Stimulated activated CD4-positive, alpha-beta T cell treated with anti-CD3 and anti-CD28 coated beads, Interleukin-1b, Interleukin-23, amount 100 ng/mL, for 48 hours (primary cell): ENCODE measurements at places on chromosomes 2 and 18.
A peak's percentile ranks its signal among the peaks of the same experiment; 100 is the strongest.

DNA sequence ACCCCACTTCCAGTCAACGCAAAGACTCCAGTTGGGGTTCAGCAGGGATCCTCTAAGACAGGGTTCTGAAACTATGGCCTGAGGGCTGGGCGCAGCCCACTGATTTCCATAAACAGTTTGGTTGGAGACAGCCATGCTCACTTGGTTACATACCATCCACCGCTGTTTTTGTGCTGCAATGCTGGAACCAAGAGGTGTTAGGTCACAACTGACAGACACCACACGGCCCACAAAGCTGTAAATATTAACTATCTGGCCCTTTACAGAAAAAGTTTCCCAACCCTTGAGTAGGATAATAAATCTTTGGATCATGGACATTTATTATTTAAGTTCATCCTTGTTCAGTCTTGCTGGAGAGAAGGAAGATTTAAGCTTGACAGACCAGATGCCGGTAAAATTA lies 8.4 kb upstream of the CD226 start:
- no peak for DNase-seq

GRCh38 chr2:113342650-113343049 lies 63.9 kb upstream of the PAX8 start:
- DNase-seq = no peak

GRCh38 chr2:42359304-42359964 lies 1.6 kb downstream of the COX7A2L start:
- DNase-seq = no peak

DNA sequence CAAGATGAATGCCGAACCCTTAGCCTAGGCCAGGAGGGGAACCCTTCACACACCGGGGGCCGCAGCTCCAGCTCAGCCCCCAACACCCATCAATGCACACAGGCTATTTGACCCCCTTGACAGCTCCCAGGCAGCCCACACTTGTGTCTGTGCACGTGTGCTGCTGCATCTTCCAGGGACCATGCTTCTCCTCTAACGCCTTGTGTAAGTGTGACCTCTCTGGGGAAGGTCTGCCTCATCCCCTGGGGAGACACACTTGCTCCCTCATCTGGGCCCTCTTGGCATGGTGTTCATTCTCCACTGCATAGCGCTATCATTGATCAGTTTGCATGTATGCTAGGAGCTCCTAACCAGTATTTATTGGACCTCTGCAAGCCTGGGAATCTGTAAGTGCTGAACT lies 120.0 kb upstream of the FHL2 start:
- no peak for DNase-seq

GRCh38 chr2:104840156-104840555 lies 13.8 kb upstream of the POU3F3 start:
- no peak for DNase-seq

GRCh38 chr2:231317579-231317978 lies 77.9 kb upstream of the B3GNT7 start:
- no peak for DNase-seq

- no peak for DNase-seq
These were observed 39.5 kb downstream of the TGOLN2 start for GRCh38 chr2:85288244-85288725.

DNA sequence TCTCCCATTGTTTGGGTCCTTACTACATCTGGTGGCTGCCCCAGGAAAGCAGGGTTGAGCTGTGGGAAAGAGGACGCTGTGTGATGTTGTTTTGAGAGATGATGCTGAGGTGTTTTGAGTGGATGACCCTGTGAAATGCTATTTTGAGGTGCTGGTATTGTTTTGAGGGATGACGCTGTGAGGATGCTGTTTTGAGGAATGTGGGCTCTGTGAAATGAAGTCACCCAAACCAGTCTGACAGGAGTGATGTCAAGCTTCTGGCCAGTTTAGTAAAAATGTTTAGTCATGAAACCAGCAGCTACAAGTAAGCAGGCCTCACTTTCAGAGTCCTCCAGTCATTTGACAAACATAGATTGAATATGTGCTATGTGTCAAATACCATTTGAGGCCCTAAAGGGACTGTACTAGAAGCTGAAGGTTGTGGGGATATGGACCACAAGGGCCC lies 16.1 kb upstream of the PUM2 start:
- peak; percentile 44 for DNase-seq

DNA sequence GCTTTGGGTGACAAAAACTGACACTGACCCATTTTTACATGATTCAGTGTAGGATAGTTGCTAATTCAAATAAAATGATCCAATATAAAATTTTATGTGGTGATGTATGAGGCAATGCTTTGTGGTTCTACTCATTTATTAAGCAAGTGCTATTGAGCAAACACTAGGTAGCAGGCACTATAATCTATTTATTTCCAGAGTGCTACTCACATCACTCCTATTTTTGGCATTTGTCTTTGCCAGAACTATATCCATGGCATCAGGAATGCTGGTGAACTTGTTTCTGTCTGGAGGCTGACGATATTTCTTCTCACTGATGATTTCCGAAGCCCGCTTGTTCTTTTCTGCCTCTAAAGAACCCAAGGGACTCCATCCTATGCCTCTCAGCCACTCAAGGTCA lies 84.3 kb downstream of the NEB start:
- DNase-seq = no peak

- no peak for DNase-seq
These were observed 74.2 kb downstream of the TNFRSF11A start for GRCh38 chr18:62399276-62399675.

GRCh38 chr18:8948471-8949149 lies 153.9 kb upstream of the NDUFV2 start:
- no peak for DNase-seq

DNA sequence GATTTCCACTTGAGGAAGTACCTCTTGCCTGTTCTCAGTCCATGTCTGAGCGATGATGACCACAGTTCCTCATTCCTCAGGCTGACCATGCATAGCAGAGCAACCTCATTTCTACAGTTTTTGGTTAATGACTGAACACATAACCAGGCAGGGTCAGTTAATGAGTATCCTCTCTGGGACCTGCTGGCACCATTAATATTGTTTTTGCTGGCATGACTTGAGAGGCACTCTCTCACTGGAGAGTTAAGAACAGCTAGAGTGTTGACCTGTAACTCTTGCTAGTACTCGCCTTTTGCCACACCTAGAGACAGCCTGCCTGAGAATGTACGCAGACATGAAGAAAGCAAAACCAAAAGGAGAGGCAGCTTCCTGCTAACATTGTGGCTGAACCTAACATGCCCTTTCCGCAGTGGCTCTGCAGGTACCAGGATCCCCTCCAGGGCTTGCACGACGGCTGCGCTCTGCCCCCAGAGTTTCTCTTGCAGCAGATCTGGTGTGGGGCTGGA lies 23.9 kb downstream of the PECR start:
- DNase-seq = peak; percentile 42

DNA sequence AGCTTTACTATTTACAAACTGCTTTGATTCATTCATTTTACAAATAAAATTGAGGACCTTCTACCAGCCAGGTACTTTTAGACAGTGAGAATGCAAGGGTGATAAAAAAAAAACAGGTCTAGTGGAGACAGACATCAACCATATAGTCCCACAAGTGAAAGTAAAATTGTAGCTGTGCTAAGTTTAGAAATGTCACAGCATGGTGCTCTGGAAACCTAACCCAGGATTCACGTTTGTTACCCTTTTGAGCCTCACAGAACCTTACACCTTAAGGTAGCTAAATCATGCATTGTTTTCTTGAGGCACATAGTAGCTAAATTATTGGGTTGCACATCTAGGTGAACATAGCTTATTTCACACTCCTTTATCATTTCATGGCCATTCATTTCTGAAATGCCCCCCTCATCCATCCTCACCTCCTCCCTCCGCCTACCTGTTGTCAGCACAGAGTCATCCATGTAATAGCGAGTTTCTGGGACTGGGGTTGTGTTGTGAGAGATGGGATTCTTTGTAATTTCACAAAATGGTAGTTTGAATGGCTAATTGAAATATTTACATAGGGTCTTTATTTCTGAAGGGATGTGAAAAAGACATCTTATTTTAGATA lies 7.1 kb downstream of the MTA3 start:
- no peak for DNase-seq

DNA sequence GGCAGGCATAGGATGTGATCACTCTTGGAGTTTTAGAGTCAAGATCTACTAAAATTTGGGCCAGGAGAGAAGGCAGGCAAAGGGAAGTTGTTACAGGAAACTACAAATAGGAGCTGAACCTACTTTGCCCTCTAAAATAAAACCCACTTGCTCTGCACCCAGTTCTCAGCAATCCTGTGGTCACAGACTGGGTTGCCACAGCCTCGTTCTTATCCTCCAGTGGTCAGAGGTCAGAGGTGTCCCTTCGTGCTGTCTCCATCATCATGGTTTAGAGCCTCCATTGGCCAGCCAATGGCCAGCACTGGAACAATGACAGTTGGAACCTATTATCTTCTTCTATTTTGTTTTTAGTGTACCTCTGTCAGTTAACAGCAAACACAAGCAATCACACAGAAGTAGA lies 90.7 kb upstream of the TNP1 start:
- no peak for DNase-seq

GRCh38 chr2:229857634-229858033 lies 64.2 kb downstream of the TRIP12 start:
- no peak for DNase-seq

GRCh38 chr2:71467180-71467815 lies 13.9 kb downstream of the DYSF start:
- no peak for DNase-seq

- no peak for DNase-seq
These were observed 3.6 kb upstream of the HS1BP3 start for GRCh38 chr2:20654535-20654813.

GRCh38 chr2:19711470-19712372 lies 190.1 kb downstream of the TTC32 start:
- peak; percentile 6 for DNase-seq

- no peak for DNase-seq
These were observed 89.3 kb upstream of the OTOS start for GRCh38 chr2:240229603-240230235.

DNA sequence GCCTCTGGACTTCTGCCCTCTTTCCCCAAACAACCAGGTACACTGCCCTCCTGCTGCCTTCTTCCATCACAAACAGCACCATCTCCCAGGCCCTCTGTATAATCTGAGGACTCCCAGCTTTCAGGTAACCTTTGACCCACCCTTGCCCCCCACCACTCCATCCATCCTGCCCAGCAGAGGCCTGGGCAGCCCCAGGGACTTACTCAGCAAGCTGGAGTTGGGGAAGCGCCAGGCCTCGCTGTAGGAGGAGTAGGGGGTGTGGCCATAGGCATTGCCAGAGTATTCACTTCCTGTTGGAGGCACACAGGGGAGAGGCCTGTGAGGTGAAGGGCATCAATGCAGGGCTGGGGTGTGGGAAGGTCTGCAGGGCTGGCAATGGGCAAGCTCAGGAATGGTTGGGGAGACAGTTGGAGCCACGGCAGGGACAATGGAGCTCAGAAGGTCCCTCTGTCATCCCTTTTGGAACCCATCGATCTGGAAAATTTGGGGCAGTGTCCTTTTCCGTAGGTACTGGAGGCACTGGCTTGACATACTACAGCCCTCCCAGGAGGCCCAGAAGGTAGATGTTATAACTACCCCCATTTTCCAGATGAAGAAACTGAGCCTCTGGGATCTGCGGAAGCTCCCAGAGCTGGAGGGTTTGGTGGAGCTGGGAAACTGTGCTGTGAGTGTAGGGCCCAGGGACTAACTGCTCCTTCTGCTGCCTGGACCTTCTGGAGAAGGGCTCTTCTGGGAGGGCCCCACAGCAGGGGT lies 46.3 kb downstream of the PSD4 start:
- no peak for DNase-seq

DNA sequence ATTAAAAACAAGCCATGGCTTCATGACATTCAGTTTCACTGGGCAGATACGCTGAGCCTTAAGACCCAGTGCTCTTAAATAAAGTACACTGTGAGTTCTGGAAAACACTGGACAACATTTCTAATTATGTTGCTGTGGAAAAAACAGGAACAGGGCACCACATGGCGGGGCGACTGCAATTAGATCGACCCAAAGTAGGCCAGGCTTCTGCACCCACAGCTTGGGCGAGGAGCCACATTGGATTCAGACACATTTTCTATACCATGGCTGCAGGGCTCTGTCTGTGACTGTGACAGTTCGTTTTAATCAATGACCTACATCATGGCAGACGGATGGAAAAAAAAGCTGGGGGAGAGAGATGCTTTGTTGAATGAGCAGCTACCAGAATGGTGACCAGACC lies 227.2 kb upstream of the HS6ST1 start:
- DNase-seq = no peak

GRCh38 chr2:20642055-20642971 lies 8.6 kb downstream of the HS1BP3 start:
- DNase-seq = peak; percentile 74

DNA sequence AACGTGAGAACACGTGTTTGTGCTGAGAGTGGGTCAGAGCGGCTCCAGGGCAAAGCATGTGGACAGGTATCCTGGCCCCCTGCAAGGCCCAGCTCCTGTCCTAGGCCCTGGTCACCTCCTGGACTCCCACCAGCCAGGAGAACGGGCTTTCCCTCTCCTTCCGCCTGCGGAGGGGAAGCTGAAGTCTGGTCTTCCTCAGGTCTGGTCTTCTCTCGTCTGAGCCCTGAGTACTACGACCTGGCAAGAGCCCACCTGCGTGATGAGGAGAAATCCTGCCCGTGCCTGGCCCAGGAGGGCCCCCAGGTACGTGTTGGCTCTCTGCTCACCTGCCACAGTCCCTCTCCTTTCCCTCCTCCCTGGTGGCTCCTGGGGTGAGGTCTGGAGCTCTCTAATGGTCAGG lies 963 bp downstream of the GNLY start:
- DNase-seq = no peak

DNA sequence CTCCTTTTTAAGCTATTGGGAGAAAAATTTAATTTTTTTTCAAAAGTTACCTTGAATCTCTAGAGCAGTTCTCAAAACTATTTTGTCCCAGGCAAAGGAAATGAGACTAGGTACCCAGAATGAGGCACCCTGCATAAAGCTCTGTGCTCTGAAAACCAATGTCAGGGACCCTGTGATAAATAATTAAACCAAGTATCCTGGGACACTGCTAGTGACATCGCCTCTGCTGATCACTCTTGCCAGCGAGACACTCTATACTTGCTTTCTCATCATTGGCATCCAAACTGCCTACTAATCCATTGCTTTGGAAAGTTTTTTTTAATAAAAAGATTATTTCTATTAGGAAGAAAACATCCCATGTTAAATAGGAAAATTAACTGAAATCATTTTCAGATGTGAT lies 1.4 kb downstream of the GKN1 start:
- no peak for DNase-seq
